Left renal cortex interstitium (tissue), 4 donors: ENCODE measurements at places on chromosomes 16 and 17.

- DNase-seq, result no peak
Observed at GRCh38 chr17:74618451-74618850, 5.1 kb downstream of the CD300E start.

DNA sequence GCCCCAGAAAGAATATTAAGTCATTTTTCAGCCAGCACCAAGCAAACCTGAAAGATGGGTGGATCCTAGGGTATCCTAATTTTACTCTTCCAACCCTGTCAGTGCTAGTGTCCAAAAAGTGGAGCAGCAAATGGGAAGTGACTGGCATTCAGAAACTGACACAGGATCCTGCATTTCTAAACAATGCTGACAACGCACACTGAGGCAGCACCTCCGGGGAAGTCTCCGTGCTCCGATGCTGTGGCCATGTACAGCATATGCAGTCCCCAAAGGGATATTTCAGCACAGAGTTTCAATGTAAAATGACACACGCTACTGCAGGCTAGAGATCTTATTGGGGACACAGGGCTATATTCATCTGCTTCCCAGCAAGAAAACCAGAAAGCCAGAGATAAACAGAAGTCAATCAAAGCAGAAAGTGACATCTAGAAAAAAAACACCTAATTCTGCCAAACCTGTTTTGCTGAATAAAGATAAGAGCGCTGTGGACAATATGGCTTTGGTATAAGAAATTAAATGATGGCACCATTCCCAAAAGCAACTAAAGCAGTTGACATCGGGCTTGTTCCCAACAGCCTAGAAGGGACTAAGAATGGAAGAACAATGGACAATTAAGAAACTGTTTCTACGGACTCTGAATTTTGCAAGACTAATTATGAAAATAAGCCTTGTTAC is 17.3 kb downstream of the XYLT1 start:
- no peak for DNase-seq

- no peak for DNase-seq
Observed at GRCh38 chr16:30033270-30033669, 2.2 kb upstream of the TLCD3B start.

GRCh38 chr17:15470536-15470935 is 3.1 kb upstream of the CDRT4 start:
- DNase-seq, result no peak
